Endodermal cell (in vitro differentiated cells): ENCODE measurements at places on chromosomes 13 and 19. TPM values are rescaled to one million over a fixed set of nuclear protein-coding genes. Genes with fewer than 3 reads are reported as not detected.

Gene ZNF432
- total RNA-seq = 24.6 to 32.7 TPM (median 31.0 TPM) in 3 replicates

Gene SLAIN1
- total RNA-seq = 20.1 and 24.0 TPM in 2 replicates

Gene TMEM38A
- 3.7 and 5.1 TPM in 2 replicates for total RNA-seq

Gene RGL3
- 125 to 150 TPM (median 130 TPM) in 3 replicates for total RNA-seq

Gene FAM32A
- 54.2 to 71.8 TPM (median 62.1 TPM) in 3 replicates for total RNA-seq

Gene SYT3
- total RNA-seq = 1.2 to 2.8 TPM (median 1.7 TPM) in 3 replicates
